ENCODE measurements at places on chromosomes 13 and 19.

- no peak for DNase-seq
Observed at GRCh38 chr13:40983725-40984667, 35.1 kb downstream of the ELF1 start.

DNA sequence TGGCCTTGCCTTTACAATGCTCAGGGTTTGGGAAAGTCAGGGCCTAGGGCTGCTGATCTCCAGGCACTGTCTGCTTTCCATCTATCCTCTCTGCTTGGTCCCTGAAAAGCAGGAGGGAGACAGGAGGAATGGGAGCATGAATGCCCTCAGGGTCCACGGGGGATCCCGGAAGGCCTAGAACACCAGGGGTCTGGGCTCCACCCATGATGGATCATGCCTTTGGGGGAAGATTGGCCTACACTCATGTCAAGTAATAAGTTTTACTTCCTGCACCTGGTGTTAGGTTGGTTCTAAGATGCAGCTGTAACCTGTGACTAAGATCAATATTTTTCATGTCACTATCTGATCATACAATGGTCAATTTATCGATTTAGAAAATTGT lies 118.3 kb upstream of the GJB6 start:
- DNase-seq = peak; percentile 59

GRCh38 chr19:57008432-57008831 lies 111.4 kb upstream of the USP29 start:
- no peak for DNase-seq

DNA sequence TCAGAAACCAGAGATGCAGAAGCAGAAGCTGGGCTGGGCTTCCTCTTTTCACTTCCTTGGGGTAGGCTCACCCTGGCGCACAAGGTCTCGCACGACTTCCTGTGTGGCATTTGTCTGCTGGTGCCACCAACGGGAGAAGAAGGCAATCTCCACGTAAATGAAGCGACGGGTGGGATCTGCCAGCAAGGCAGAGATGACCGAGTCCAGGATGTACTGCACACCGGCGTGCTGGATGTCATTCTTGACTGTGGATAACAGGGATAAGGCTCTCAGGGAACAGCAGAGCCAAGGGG lies 1.3 kb downstream of the MAN2B1 start:
- no peak for DNase-seq

- DNase-seq = no peak
Observed at GRCh38 chr19:5627395-5627904, 4.6 kb downstream of the SAFB start.

GRCh38 chr13:57925250-57925649 lies 293.7 kb downstream of the PCDH17 start:
- DNase-seq = no peak

DNA sequence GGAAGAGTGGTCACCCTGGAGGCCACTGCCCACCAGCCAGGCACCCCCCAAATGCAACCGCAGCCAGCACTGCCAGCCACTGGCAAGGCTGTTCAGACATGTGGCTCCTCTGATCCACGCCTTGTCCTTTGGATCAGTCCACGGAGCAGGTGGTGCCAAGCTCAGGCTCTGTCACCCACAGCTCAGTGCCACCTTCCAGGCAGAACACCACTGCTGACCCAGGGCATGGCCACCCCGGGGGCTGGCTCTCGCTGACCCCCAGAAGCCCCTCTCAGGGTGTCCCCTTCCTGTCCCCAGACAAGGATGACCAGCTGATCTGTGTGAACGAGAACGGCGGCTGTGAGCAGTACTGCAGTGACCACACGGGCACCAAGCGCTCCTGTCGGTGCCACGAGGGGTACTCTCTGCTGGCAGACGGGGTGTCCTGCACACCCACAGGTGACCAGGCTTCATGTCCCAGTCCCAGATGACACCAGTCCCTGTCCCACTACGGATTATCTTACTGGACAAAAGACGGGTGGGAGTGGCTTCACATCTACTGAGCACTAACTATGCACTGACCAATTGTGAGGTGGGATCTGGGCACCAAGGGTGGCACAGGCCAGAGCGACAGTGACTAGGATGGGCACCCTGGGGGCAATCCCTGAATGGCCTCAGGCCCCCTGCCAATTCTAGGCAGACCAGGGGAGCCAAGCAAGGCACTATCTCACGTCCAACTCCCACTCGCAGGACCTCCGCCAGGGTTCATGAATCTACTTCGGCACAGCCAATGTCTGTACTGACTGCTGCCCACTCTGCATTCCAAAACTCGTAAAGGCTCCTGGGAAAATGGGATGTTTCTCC lies 7.0 kb upstream of the F10 start:
- no peak for DNase-seq

DNA sequence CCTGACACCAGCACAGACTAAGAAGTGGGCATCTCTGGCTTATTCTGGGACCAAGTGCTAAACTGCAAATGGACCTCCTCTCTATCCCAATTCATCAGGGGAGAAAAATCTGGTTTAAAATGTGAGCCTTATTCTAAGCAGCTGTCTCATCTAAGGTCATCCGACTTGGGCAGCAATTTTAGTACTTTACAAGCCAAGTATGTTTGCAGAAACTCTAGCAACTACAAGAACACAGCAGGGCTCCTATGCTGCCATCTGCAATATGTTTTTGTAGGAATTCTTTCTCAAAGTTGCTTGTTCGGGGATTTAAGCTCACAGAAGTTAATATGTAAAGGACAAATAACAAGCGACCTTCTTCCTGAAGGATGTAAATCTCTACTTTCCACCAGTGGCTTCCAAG lies 113.1 kb downstream of the FOXO1 start:
- no peak for DNase-seq

DNA sequence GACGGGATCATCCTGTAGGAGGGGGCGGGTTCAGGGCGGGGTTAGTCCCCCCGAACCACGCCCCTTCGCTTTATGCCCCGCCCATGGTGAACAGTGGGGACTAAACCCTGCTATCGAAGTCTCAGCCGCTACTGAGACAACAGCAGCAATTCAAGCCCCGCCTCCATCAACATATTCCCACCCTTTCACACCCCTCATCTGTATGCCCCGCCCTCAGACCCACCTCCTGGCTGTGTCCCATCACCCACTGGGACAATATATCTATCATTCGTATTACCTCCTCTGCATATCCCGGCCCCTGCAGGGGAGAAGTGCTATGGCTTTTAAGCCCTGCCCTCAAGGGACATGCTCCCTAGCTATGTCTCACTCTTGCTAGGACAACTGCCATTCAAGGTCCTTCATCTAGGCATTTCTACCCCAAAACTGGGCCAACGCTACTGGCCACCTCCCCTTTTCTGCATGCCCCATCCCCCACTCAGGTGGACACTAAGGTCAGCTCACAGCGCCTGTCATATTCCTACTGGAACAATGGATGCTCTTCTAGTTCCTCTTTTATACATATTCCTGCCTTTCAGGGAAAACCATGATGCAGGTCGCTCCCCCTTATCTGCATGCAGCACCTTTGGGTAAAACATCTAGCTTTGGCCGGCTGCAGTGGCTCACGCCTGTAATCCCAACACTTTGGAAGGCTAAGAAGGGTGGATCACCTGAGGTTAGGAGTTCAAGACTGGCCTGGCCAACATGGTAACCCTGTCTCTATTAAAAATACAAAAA lies 11.9 kb downstream of the LRFN1 start:
- no peak for DNase-seq

GRCh38 chr19:8484331-8484894 lies 18.0 kb downstream of the PRAM1 start:
- DNase-seq = no peak

DNA sequence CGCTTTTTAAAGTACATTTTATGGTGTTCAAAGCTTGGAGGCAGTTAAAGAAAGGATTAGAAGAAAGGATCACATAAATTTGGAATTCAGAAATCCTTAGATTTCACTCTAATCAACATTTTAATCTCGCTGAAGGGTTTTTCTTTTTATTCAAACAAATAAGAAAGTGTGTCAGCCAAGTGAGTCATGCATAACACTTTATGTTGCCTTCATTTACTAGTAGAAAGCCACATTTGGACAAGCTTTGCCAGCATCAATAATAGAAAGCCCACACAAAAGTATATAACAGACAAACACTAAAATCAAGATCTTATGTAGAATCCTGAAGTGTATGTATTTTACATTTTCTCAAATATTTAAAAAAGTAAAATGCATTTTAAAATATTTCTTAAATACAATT lies 154.9 kb upstream of the TRPC4 start:
- DNase-seq = no peak

DNA sequence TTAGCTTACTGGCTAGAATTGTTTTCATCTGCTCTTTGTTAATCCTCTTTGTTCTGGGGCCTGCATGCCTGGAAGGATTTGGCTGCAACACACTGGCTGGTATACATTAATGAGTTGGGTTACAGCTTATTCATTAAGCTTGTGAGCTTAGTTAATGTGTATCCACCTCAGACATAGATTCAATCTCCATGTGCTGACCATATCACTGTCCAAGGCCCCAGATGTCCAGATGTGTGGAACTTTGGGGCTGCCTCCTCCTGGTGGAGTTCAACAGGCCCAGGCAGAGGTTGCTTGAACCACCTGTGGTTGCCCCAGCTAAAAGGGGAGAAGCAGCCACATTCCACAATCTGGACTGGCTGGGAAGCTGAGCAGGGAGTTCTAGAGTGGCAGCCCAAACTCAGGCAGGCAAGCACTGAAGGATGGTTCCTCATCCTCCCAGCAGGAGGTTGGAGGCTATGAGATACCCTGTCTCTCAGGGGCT lies 5.4 kb downstream of the DIAPH3 start:
- no peak for DNase-seq

- no peak for DNase-seq
Observed at GRCh38 chr19:10603873-10604459, 16.9 kb upstream of the AP1M2 start.

- no peak for DNase-seq
Observed at GRCh38 chr19:16611121-16611520, 16.9 kb downstream of the MED26 start.

Measured in keratinocyte (primary cell).